ENCODE measurements at places on chromosomes 4 and X.

DNA sequence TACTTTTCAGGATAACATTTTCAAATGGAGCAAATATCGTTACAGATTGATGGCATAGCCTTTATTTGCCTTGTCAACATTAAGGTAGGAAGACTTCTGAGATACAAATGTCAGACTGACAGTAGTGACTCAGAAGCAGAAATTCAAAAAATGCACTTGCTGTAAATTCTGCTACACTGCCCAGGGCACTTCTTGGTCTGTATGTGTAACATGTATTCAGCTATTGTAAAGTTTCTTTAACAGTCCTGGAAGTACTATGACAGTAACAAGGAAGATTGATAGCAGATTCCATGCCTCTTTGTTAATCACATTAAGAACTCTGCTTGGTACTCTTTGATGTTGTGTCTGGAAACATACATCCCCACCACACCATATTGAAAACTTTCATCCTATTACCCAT is 69.6 kb upstream of the PCDH18 start:
- H3K4me1 ChIP-seq, result peaks cover 39% of the 10 kb centered on the region
- no peak for DNase-seq
- H3K4me3 ChIP-seq, result no peak overlapping the region
- no peak overlapping the region for H3K27ac ChIP-seq

- H3K27ac ChIP-seq, result no peak overlapping the region
- no peak for DNase-seq
- H3K4me1 ChIP-seq, result peaks cover 21% of the 10 kb centered on the region
- H3K36me3 ChIP-seq, result no peaks in the 10 kb centered on the region
Observed at GRCh38 chrX:150844016-150844415, 54.5 kb downstream of the CD99L2 start.

DNA sequence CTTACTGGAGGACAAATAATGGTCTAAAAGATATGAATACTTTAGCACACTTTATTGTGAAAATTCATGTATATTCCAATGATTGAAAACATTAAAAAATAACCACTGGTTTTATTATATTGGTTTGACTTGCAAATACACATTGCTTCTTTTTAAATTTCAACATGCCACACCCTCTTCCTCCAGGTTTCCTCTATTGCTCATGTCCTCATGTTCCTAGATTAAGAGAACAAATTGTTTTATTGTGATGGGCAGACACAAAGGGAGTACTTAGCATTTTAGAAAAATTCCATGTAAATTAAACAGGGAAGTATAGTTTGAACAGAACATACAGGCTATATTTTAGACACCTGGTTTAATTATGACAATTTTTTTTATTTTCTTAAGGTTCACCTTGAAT is 230.6 kb upstream of the GPRIN3 start:
- no peaks in the 10 kb centered on the region for H3K4me1 ChIP-seq
- H3K4me3 ChIP-seq, result no peak overlapping the region
- H3K27ac ChIP-seq, result no peak overlapping the region
- peaks cover 10% of the 10 kb centered on the region for H3K36me3 ChIP-seq
- DNase-seq, result no peak

DNA sequence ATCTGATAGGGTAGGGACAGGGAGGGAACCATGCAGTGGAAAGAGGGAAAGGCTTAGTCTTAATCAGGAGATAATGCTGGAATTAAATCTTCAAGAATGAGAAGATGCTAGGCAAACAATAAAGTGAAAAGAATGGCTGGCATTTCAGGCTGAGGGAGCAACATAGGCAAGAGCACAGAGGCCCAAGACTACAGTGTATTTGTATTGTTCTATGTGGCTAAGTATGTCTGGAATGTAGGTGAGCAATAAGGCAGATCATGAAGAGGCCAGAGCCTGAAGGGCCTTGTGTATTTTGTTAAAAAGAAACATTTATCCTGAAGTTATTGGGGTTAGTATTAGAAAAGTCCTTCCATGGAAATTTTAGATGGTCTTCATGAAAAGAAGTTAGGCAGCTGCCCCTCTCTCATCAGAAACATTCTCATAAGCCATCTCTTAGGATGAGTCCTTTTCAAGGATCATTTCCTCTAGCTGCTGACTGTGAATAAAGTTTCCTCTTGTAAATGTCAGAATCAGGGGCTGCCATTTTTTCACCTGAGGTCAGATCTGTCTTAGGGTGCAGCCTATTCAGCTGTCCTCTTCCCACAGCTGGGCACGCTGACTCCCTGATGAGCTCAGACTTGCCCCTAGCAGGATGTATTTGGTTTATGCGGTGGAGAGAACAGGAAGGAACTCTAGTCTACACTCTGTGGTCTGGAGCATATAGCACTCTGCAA is 46.3 kb downstream of the ATP10D start:
- peaks cover 6% of the 10 kb centered on the region for H3K36me3 ChIP-seq
- DNase-seq, result no peak
- H3K27ac ChIP-seq, result no peak overlapping the region
- H3K27me3 ChIP-seq, result no peaks in the 10 kb centered on the region
- H3K4me1 ChIP-seq, result no peaks in the 10 kb centered on the region

DNA sequence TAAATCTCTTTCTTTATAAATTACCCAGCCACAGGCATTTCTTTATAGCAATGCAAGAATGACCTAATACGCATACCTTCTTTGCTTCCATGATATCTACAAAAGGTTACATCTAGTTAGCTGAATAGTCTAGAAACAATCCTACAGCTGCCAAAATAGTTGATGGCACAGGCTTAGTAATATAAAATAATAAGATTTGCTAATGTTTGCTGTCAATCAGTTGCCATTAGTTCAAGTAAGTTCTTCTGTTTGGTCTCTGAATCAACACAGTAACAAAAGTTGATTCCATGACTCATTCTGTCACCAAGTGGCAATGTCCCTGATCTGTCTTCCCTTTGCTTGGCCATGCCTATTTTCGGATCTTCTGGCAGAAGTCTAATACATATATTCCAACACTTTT is 470.2 kb downstream of the SPRY1 start:
- H3K36me3 ChIP-seq, result no peaks in the 10 kb centered on the region
- no peaks in the 10 kb centered on the region for H3K27me3 ChIP-seq
- DNase-seq, result no peak
- H3K4me3 ChIP-seq, result no peak overlapping the region
- no peak overlapping the region for H3K27ac ChIP-seq
- no peaks in the 10 kb centered on the region for H3K4me1 ChIP-seq

DNA sequence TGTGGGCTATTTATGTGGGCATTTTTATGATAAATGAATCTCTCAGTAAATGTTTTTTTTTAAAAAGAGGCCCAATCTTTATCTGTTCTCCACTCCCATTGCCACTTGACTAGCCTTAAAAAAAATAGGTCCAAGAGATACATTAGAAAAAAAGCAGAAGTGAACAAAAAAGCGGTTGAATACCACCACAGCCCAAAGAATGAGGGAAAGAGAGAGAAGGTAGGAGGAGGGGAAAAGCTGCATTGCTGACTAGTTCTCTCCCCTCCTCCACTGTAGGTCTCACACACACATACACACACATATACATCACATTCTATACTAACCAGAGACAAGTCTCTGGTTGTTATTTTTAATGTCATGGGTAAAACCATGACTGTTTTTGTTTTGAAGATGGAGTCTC is 95.8 kb upstream of the IL13RA1 start:
- H3K4me1 ChIP-seq, result no peaks in the 10 kb centered on the region
- no peak overlapping the region for H3K4me3 ChIP-seq
- no peak overlapping the region for H3K27ac ChIP-seq
- H3K36me3 ChIP-seq, result no peaks in the 10 kb centered on the region
- DNase-seq, result no peak

DNA sequence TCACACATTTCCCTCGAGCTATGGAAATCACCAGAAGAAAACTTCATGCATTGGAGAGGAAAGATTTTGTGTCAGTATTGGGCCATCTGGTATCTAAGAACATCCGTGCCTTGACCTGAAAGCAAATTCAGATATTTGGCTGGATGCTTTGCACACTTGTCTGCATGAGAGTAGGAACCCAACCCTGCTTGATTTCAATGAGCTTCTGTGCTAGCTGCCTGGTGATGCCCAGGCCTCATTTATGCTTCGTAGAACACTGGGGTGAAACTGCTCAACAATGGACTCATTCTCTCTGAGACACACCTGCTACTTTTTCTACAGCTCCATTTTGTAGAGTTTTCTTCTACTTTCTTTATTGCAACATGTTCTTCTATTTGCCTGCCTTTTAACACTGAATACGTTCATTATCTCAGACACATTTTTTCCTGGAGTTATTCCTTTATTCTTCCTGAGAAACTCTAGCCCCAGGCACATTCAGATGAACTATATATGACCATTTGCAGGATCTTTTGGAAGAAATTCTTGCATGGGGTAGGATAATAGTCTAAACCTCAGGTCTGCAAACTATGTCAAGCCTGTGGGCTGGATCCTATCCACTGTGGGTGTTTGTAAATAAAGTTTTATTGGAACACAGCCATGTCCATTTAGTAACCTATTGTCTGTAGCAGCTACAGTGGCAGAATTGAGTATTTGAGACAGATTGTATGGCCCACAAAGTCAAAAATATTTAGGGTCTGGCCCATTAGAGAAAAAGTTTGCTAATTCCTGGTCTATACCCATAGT is 83.8 kb upstream of the CLCN4 start:
- H3K36me3 ChIP-seq, result no peaks in the 10 kb centered on the region
- DNase-seq, result no peak
- no peaks in the 10 kb centered on the region for H3K27me3 ChIP-seq
- H3K27ac ChIP-seq, result no peak overlapping the region
- H3K4me1 ChIP-seq, result no peaks in the 10 kb centered on the region

GRCh38 chrX:3263681-3264126 is 82.7 kb downstream of the MXRA5 start:
- peaks cover 4% of the 10 kb centered on the region for H3K36me3 ChIP-seq
- H3K27me3 ChIP-seq, result no peaks in the 10 kb centered on the region
- H3K4me1 ChIP-seq, result no peaks in the 10 kb centered on the region
- no peak overlapping the region for H3K4me3 ChIP-seq
- H3K27ac ChIP-seq, result no peak overlapping the region

DNA sequence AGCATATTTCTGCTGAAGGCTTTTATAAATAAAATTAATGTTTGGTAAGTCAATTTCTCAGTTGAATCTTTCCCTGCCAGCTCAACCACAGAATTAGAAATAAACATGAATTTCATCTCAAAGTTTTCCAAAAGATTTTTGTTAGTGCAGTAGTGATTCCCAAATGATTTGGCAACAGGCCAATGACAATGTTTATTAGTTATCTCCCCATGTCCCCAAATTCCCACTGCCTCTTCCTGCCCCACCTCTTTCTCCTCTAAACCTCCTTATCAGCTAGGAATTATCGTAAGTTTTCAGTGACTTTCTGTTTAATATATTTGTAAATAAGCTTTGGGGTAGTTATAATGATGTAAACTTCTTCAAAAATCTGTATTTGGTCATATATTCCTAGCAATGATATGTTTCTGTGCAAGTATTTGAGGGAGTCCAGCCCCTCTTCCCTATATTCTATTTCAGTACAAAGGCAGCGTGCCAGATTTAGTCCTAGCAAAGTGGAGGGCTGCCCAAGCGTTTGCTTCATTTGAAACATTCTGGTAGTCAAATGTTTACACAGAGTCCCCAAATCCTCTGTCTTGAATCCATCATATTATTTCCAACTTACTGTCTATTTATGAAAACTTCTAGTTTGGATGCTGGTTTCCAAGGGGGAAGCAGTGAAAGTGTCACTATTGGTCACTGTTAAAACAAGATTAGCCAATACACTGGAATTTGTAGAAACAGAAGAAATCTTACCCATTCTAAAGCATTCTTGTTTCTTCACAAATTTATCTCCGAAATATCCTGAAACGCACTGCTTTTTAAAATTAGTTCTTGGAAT is 33.7 kb upstream of the ANKRD50 start:
- H3K27me3 ChIP-seq, result peaks cover 2% of the 10 kb centered on the region
- no peaks in the 10 kb centered on the region for H3K4me1 ChIP-seq
- DNase-seq, result no peak
- no peaks in the 10 kb centered on the region for H3K36me3 ChIP-seq

- H3K36me3 ChIP-seq, result no peaks in the 10 kb centered on the region
- H3K27me3 ChIP-seq, result peaks cover 1% of the 10 kb centered on the region
- no peak overlapping the region for H3K4me3 ChIP-seq
- no peak for DNase-seq
- H3K27ac ChIP-seq, result no peak overlapping the region
- H3K4me1 ChIP-seq, result peaks cover 14% of the 10 kb centered on the region
Observed at GRCh38 chr4:182895791-182896292, 21.3 kb downstream of the DCTD start.

DNA sequence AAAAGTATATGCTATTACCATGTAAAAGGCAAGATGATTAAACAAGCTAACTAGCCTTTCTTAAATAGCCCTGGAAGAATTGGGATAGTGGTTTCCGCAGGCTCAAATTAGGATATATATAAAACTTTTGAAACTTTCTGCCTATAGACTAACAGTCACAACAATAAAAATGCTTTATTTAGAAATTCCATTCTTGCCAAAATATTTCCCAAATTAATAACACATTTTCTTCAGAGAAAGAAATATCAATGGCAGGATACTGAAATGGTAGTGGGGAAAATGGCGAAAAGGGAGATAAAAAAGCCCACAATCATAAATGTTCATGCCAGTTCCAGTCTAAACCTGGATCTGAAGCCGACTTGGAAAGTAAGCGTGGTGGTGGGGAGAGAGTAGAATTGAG is 56.0 kb downstream of the MAD2L1 start:
- no peaks in the 10 kb centered on the region for H3K27me3 ChIP-seq

DNA sequence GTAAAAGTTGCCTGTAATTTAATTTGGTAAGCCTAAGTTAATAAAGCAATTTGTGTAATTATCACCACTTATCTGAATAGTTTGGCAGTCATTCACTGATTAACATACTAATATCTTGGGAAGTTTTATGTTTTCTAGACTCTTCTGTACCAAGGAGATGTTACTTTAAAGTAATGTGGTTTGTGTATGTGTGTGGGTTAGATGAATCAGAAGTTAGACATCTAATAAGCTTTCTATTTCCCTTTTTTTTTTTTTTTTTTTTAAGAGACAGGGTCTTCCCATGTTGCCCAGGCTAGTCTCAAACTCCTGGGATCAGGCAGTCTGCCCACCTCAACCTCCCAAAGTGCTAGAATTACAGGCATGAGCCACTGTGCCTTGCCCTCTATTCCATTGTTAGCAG is 5.3 kb downstream of the SLAIN2 start:
- no peak overlapping the region for H3K27ac ChIP-seq
- peaks cover 43% of the 10 kb centered on the region for H3K4me1 ChIP-seq
- H3K27me3 ChIP-seq, result peaks cover 3% of the 10 kb centered on the region
- no peak overlapping the region for H3K4me3 ChIP-seq

Measured in glutamatergic neuron (in vitro differentiated cells).